ENCODE measurements at places on chromosomes 7 and 10. TPM values are rescaled to one million over a fixed set of nuclear protein-coding genes. Genes with fewer than 3 reads are reported as not detected.

The UBTD1 gene
- total RNA-seq = 1.4 TPM

The ADCYAP1R1 gene
- not detected for total RNA-seq

The KDM7A gene
- 25.9 TPM for total RNA-seq

The CACUL1 gene
- total RNA-seq = 27.9 TPM

The STRIP2 gene
- total RNA-seq = 28.3 TPM

The LEP gene
- not detected for total RNA-seq

The SMKR1 gene
- 2.2 TPM for total RNA-seq

The PRTFDC1 gene
- total RNA-seq = 1.4 TPM

The ELOVL3 gene
- not detected for total RNA-seq

The AKR1C4 gene
- not detected for total RNA-seq

The SEMA3A gene
- 0.38 TPM for total RNA-seq

The GALNT17 gene
- total RNA-seq = not detected

The BLNK gene
- not detected for total RNA-seq

The CNPY1 gene
- total RNA-seq = not detected

The ZCCHC24 gene
- 1.5 TPM for total RNA-seq

The CACNA2D1 gene
- total RNA-seq = not detected

The SEMA3C gene
- not detected for total RNA-seq

The MRPS17 gene
- 11.6 TPM for total RNA-seq

The HIP1 gene
- total RNA-seq = 5.2 TPM

The CNTNAP2 gene
- not detected for total RNA-seq

The PLEKHS1 gene
- not detected for total RNA-seq

The MAGI2 gene
- total RNA-seq = 0.08 TPM

The PRLHR gene
- not detected for total RNA-seq

The UTF1 gene
- total RNA-seq = not detected

Data from activated CD4-positive, alpha-beta memory T cell treated with anti-CD3 and anti-CD28 coated beads, Interleukin-2, amount 10 ng/mL, durations not matched to agents 7 days and 5 days (primary cell).